ENCODE measurements at places on chromosomes 1 and 21.

GRCh38 chr1:211896958-211897357, 66.4 kb upstream of the LPGAT1 start:
- DNase-seq: no peak

GRCh38 chr1:223716302-223716862, 4.0 kb downstream of the CAPN2 start:
- DNase-seq: no peak

DNA sequence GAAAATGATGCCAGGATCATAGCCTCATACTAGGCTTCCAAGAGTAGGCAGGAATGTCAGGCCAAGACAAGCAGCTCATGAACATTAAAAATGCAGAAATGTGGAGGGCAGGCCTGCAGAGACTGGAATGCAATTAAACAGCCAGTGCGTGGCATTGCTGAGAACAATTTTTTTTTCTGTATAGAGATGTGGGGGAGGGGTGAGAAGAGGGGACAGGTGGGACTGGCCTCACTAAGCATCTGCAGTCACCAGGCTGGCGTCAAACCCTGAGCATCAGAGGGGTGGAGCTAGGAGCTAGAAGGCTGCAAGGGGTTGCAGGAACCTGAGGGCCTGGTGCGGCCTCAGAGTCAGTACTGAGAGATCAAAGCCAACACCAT, 114.1 kb downstream of the TNR start:
- no peak for DNase-seq

GRCh38 chr1:200483491-200484143, 73.8 kb upstream of the ZNF281 start:
- DNase-seq: no peak

- no peak for DNase-seq
These were observed 20.5 kb downstream of the TARBP1 start for GRCh38 chr1:234458352-234459017.

- no peak for DNase-seq
These were observed 95.3 kb downstream of the CASZ1 start for GRCh38 chr1:10701145-10701544.

DNA sequence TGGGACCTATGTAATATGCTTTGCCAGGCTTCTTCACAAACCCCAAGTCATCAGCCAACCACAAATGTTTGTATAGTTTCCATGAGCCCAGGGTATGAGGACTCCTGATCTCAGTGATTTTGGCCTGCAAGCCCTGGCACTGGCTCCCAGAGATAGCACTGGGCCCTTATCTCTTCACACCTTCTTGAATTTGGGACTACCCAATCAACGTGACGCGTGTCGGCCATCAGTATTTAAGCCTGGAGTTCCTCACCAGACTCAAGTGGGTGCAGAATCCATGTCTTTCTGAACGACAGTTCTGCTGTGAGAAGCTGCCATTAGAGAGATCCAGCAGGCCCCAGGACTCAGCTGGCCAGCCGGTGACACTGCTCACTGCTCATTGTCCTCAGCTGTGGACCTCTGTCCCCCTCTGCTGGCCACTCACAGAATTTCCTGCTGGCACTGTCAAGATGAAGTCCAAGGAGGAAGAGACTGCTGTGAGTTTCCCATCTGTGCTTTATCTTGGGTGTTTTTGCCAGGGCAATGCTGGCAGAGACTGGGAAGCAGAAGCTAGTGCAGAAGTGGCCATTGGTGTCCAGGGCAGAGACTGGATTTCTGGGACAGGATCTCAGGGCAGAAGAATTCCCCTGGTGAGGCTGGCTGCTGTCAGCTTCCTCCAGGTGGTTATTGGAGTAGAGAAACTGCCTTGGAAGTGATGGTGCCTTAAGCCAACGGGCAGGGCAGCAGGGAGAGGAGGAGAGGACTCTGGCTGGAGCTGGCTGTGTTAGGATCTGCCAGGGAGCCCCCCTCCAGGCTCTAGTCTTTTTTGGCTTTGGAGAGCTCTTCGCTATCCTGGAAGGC, 28.4 kb downstream of the TMCC2 start:
- peak; percentile 88 for DNase-seq

DNA sequence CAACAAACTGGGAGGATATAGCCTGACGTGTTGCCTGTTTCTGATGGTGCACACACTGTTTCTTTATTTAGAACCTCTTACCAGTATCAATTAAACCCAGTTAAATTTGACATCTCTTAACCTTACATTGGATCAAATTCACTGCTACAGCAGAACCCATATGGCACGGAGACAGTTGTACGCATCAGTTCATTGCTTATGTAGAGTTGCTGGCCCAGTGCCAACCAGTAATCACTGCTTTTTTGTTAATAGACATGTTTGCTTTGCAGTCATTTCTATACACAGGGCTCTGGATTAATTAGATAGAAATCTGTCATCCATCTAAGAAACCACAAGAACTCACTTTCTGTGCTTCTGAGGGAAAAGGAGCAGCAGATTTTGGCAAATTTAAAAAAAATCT, 154.0 kb downstream of the RWDD3 start:
- no peak for DNase-seq
